GM23248 (cell line): ENCODE measurements at places on chromosomes 3 and 15.

DNA sequence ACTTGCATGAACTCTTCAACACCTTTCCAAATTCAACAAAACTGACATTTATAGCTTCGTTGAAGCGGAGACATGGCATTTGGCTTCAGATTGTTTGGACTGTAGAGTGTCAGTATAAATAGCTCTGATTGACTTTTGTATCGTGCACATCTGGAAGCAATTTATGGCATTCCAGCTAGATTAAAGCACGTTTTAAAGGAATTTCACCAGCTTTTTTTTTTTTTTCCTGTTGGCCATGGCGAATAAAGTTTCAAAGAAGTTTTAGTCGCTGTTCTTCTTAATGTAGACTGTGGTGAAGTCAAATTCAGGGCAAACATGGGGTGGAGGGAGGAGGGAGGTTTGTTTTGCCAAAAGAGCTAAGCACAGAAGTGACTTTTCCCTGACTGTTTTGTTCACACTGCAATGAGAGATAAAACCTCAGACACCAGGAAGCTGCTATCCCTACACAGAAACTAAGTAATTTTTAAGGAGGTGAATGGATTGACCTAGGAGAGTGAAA, 391.0 kb upstream of the RARB start:
- DNase-seq = peak; percentile 43

DNA sequence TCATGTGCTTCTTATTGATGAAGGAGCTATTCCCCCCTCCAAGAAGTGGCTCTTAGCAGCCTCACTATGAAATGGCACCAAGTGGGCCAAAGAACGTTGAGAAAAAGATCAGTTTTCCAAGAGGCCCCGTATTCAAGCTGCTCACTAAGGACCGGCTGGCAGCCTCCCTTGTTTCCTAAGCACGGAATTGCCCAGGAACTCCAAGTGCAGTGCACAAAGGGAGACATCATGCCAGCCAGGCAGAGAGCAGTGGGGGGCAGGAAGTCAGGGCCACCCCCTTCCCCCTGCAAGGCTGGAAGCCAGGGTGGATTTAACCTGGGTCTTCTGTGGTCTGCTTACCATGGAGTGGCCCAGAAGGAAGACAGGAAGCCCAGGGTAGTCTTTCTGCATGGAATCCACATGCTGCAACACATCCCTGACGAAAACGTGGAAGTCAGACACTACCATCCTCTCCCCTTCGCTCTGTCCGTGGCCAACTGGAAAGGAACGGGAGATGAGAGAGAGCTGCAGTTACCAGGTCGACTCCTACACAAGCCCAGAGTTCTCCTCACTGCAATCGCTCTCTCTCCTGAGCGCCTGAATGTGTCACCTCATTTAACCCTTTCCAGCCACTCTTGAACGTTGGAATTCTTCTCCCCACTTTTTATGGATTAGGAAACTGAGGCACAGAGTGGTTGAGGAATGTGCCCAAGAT, 49.5 kb downstream of the ABTB1 start:
- DNase-seq = no peak

DNA sequence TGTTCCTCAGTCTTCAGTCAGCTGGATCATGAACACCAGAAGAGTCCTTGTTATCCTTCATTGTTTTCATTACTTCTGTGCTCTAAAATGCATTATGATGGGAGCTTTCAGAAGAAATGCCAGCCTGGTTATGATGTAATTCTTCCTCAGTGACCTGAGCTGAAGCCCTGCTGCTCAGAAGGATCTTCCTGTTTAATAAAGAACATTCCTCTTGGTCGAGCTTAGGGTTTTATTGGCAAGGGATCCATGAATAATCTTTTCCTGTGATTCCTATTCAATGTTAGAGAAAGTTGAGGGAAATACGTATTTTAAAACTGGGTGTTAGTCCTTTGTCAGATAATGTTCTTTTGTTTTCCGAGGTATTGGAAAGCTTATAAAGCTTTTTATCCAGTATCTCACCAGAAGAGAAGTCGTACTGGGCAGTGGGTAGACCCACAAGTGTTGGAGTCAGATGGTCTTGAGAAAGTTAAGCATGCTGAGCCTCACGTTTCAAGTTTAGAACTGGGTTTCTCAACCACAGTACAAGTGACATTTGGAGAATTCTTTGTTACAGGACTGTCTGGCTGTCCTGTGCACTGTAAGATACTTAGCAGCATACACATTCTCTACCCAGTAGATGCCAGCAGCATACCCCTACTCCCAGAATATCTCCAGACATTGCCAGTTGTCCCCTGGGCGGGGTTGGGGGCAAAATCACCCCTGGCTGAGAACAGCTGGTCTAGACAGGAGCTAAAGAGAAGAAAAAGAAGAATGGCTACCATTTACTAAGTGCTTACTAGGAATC, 212.3 kb upstream of the BHLHE40 start:
- DNase-seq = no peak

GRCh38 chr3:46884929-46885328, 7.4 kb downstream of the PTH1R start:
- no peak for DNase-seq

- peak; percentile 83 for DNase-seq
Measured at GRCh38 chr3:55524565-55525244, 37.6 kb upstream of the WNT5A start.

- DNase-seq = no peak
Measured at GRCh38 chr3:28388978-28389377, 40.4 kb upstream of the AZI2 start.

DNA sequence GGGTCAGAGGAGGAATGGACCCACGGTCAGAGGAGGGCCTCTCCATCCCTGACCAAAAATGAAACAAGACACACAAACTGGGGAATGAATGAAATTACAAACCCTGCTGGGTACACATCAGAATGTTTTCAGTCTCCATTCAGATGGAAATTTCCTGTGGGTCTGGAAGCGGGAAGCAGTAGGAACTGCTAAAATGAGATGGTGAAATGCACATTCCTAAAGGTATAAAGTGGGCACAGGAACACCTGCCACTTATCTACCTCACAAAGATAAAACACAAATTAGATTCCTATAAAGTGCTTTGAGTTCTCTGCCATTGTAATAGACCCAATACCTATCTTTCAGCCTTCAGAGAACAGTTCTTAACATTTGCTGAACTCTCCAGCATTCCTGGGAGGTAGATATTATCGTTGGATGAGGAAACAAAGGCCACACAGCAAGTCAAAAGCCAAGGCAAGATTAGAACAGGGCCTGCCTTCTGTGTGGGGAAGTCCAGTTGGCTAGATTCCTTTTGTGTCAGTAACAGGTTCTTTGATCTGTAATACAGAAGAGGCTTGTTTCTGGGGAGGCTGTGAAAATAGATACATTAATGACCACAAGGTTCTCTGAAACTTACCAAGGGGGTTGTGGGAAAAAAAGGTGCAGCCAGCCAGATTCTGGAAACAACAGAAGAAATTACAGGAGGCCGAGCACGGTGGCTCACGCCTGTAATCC, 98.4 kb downstream of the IGF2BP2 start:
- DNase-seq = no peak

GRCh38 chr15:99631255-99631654, 65.5 kb downstream of the MEF2A start:
- no peak for DNase-seq

GRCh38 chr15:41489641-41490040, 4.0 kb upstream of the ITPKA start:
- DNase-seq = no peak
